Breast epithelium (tissue), 4 donors: ENCODE measurements at places on chromosomes 12 and 14.

DNA sequence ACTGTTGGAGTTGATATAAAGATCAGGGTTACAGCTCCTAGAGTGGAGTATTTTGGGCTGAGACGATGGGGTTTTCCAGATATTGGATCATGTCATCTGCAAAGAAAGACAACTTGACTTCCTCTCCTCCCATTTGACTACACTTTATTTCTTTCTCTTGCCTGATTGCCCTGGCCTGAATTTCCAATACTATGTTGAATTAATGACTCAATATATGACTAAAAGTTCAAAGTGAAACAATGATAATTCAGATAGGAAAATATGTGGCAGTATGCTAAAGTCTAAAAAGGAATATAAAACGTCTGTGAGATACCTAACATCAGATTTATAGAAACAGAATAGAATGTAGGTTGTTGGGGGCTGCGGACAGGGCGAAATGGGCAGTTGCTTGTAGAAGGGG lies 72.2 kb downstream of the BHLHE41 start:
- DNase-seq = no peak

- no peak for DNase-seq
Observed at GRCh38 chr14:99195602-99196309, 76.2 kb downstream of the BCL11B start.

GRCh38 chr12:64992641-64993040 lies 128.5 kb downstream of the WIF1 start:
- no peak for DNase-seq

GRCh38 chr12:95202691-95203486 lies 14.4 kb downstream of the FGD6 start:
- DNase-seq = no peak

DNA sequence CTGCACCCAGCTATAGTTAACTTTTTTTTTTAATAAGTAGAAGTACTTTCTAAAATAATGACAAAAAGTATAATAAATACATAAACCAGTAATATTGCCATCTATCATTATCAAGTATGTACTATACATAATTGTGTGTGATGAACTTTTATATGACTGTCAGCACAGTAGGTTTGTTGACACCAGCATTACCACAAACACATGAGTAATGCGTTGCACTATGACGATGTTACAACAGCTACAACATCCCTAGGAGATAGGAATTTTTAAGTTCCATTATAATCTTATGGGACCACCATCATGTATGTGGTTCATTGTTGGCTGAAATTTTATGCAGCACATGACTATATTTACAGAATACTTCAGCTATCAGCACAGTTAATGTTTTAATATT lies 62.9 kb upstream of the VSX2 start:
- DNase-seq = no peak
